ENCODE measurements at places on chromosomes 4 and X. TPM values are rescaled to one million over a fixed set of nuclear protein-coding genes. Genes with fewer than 3 reads are reported as not detected.

Gene NEUROG2
- not detected for total RNA-seq

Gene FAM9C
- total RNA-seq = not detected

Gene CSAG2
- not detected for total RNA-seq

Gene CYLC1
- total RNA-seq = not detected

Gene PIR
- total RNA-seq = 20.6 TPM

Gene PPEF2
- not detected for total RNA-seq

Gene PHEX
- total RNA-seq = not detected

Data from colonic mucosa (tissue), 4 donors.